ENCODE measurements at places on chromosomes 4 and X. TPM values are rescaled to one million over a fixed set of nuclear protein-coding genes. Genes with fewer than 3 reads are reported as not detected.
A peak's percentile ranks its signal among the peaks of the same experiment; 100 is the strongest.

CXCL8 gene
- total RNA-seq = 460 TPM

CXCL1 gene
- not detected for total RNA-seq

FATE1 gene
- total RNA-seq = not detected

DNA sequence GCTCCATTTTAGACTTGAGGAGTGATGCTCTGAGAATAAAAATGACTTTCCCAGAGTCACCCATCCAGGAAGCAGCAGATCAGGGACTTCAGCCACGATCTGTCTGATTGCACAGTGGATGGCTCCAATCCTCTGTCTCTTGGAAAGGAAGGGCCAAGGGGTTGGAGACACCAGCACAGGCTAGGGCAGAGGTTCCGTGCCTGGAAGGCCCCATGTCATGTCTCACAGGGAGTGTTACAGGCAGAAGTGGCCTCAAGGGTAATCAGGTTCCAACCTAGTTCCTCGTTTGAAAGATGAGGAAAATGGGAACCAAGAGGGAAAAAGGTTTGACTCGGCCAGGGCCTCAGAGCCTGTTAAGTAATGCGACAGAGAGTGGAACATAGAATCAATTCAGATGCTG is 160.0 kb downstream of the EFNB1 start:
- DNase-seq = no peak

- DNase-seq = peak; percentile 71
Observed at GRCh38 chrX:49754233-49754857, 58.6 kb upstream of the PAGE1 start.

- DNase-seq = no peak
Observed at GRCh38 chrX:48611703-48612102, 14.4 kb downstream of the WDR13 start.
